H1 (cell line): ENCODE measurements at places on chromosomes 5 and 9. TPM values are rescaled to one million over a fixed set of nuclear protein-coding genes. Genes with fewer than 3 reads are reported as not detected.

Gene ANKRD33B
- 20.5 and 20.6 TPM in 2 replicates for total RNA-seq

Gene ACSL6
- 2.4 and 3.8 TPM in 2 replicates for total RNA-seq

Gene AGXT2
- total RNA-seq = not detected in 2 replicates

Gene PDE6A
- total RNA-seq = not detected in 2 replicates

Gene PCDHGB7
- 8.7 and 9.5 TPM in 2 replicates for total RNA-seq

Gene GRM6
- not detected in 2 replicates for total RNA-seq

DNA sequence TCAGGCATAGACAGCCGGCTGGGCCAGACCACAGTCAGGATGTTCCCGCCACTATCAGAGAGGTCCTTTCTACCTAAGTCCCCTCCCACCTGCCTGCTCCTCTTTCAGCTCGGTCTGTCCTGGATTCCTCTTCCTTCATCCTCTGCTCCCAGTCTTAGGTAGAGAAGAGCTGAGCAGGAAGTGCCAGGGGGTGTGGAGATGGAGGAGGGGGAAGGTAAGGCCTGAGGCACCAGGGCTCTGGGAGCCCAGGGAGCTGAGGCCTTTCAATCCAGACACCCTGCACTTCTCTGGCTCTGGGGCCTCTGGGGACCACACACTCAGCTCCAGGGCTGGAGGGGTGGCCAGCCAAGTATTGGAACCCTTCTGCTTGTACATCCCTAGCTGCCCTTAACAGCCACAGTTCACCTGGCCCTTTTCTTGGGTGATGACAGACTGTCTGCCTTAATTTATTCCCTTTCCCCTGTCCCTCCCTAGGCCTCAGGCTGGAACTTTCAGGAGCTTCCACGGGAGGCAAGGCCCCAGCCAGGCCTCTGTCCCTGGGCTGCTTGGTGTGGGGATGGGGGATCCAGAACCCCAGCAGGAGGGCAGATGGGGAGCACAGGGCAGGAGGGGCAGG, 15.6 kb downstream of the IRF1 start:
- no peak overlapping the region for H3K4me3 ChIP-seq
- no peak overlapping the region for H3K27ac ChIP-seq
- H3K36me3 ChIP-seq = no peaks in the 10 kb centered on the region
- no peak for DNase-seq
- H3K4me1 ChIP-seq = peaks cover 7% of the 10 kb centered on the region; the same call in 1 of the 2 replicates

DNA sequence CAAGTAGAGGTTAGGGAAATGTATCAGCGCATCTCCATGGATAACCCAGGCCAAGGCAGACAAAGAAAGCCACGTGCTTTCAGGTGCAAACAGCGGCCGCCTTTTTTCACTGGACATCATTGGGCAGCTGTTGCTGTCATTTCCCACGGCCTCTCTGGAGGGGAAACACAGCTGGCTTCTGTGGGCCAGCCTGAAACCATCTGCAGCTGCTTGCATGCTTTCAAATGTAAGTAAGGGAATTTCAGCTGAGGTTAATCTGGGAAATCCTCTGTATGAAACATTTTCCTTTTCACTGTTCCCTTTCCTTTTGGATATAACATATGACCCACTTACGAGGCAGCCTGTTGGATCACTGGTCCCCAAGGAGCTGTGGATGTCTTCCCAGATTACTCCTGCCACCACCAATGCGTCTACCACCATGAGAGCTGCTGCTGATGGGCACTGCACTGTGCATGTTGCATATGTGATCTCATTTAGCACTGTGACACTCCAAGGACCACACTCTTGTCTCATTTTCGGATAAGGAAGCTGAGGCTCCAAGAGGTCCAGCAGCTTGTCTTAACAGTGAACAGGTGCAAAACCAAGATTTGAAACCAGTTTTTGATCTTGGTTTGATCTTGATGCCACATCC, 106.3 kb downstream of the C9orf152 start:
- H3K27me3 ChIP-seq = no peaks in the 10 kb centered on the region
- H3K4me3 ChIP-seq = no peak overlapping the region
- H3K4me1 ChIP-seq = peaks cover 14% of the 10 kb centered on the region
- no peak overlapping the region for H3K27ac ChIP-seq
- no peak for DNase-seq

DNA sequence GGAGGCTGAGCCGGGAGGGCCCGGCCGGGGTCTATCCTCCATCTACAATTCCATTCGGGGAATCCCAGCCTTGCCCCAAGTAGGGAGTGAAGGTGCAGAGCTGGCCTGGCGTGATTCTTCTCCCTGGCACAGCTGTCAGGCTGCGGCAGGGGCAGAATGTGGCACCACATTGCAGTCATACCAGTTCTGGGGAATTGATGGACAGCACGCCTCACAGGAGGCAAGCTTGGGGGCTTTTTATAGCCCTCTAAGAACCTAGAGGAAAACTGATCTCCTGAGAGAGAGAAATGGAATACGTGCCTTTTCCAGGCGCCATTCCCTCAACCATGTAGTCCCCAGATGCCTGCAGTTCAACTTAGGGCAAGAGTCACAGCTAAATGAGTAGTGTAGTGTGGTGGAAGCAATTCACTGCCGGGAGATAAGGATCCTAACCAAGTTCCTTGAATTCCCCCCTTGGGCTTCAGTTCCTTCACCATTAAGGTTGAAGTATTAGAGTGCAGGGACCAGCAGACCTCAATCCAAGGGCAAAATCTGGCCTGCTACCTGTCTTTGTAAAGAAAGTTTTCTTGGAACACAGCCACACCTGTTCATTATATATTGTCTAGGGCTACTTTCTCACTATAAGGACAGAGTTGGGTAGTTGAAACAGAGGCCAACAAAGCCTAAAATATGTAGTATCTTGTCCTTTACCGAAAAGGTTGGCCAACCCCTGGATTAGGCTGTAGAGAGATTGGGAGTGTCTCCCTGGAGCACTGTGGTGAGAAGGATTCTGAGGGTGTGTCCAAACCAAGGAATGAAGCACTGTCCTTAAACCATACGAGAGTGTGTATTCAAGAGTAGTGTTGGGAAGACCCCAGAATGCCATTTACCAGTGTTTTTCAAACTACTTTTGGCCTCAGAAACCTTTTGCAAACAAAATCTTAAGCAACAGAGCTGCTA, 10.6 kb downstream of the AFAP1L1 start:
- H3K4me3 ChIP-seq = no peak overlapping the region
- no peaks in the 10 kb centered on the region for H3K27me3 ChIP-seq
- no peaks in the 10 kb centered on the region for H3K4me1 ChIP-seq
- no peak overlapping the region for H3K27ac ChIP-seq
- no peaks in the 10 kb centered on the region for H3K36me3 ChIP-seq
- DNase-seq = no peak

DNA sequence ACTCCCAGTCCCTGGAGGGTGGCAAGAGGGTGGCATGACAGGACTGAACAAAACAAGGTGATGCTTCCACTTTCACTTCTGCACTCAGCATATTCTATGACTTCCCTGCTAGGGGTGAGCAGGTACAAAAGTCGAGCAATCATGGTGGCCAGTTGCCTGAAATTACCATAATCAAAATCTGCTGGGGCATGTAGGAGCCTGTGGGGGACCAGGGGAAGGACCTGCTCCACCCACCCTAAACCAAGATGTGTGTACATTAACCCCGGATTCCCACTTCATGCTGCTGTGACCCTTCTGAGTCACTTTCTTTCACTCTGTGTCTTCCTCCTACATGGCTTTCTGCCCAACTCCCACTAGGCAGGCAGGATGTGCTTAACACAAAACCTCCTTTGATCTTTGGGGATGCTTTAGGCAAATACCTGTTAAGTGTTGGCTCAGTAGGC, 73.3 kb upstream of the PHF24 start:
- H3K27me3 ChIP-seq = no peaks in the 10 kb centered on the region
- no peak overlapping the region for H3K27ac ChIP-seq
- H3K36me3 ChIP-seq = no peaks in the 10 kb centered on the region
- H3K4me1 ChIP-seq = no peaks in the 10 kb centered on the region
- no peak for DNase-seq
- no peak overlapping the region for H3K4me3 ChIP-seq

DNA sequence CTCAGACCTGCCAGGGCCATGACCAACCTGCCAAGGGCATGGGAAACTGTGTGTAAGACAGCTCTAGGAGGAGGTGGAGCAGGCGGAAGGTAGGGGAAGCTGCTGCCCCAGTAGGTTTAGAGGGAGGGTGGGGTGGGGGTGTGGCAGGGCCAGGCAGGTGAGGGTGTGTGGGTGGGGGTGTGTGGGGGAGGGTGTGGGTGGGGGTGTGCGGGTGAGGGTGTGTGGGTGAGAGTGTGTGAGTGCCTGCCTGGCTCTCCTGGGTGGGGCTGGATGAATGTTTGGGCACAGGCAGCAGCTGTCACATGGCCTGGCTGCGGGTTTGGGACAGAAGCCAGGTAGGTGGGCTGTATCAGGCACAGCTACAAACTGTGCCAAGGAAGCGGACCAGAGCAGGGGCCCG, 8.8 kb upstream of the N4BP3 start:
- no peak overlapping the region for H3K4me3 ChIP-seq
- no peak overlapping the region for H3K27ac ChIP-seq
- H3K36me3 ChIP-seq = no peaks in the 10 kb centered on the region
- H3K4me1 ChIP-seq = no peaks in the 10 kb centered on the region
- no peak for DNase-seq
- H3K27me3 ChIP-seq = no peaks in the 10 kb centered on the region

- H3K4me1 ChIP-seq = peaks cover 21% of the 10 kb centered on the region
- no peaks in the 10 kb centered on the region for H3K27me3 ChIP-seq
- no peak overlapping the region for H3K4me3 ChIP-seq
- no peaks in the 10 kb centered on the region for H3K36me3 ChIP-seq
- H3K27ac ChIP-seq = no peak overlapping the region
These were observed 17.9 kb downstream of the CXCL14 start for GRCh38 chr5:135560858-135561257.

DNA sequence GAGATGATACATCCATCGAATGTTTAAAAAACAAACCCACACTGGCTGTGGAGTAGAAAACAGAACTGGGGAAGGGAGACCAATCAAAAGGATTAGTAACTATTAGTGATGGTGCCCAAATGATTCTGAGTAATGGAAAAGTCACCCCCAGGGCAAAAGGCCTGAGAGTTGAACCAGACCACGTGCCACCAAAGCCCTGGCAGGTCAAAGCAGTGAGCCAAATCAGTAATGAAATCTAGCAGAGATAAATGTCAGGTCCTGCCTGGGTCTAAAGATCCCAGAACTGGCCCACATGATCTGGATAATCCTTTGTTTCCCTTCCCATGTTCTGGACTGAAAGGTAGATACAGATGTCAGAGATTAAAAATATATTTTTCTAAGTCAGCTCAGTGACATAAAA, 9.4 kb downstream of the OTULINL start:
- no peak overlapping the region for H3K27ac ChIP-seq
- H3K4me3 ChIP-seq = no peak overlapping the region
- DNase-seq = no peak
- no peaks in the 10 kb centered on the region for H3K36me3 ChIP-seq
